KG1 (cell line): ENCODE measurements at places on chromosomes 13 and 19.

- no peak for DNase-seq
Measured at GRCh38 chr19:40274585-40275544, 10.3 kb downstream of the AKT2 start.

- DNase-seq: no peak
Measured at GRCh38 chr13:98252931-98253470, 75.9 kb upstream of the RNF113B start.

- DNase-seq: no peak
Measured at GRCh38 chr13:37345869-37346268, 240.4 kb upstream of the CSNK1A1L start.

DNA sequence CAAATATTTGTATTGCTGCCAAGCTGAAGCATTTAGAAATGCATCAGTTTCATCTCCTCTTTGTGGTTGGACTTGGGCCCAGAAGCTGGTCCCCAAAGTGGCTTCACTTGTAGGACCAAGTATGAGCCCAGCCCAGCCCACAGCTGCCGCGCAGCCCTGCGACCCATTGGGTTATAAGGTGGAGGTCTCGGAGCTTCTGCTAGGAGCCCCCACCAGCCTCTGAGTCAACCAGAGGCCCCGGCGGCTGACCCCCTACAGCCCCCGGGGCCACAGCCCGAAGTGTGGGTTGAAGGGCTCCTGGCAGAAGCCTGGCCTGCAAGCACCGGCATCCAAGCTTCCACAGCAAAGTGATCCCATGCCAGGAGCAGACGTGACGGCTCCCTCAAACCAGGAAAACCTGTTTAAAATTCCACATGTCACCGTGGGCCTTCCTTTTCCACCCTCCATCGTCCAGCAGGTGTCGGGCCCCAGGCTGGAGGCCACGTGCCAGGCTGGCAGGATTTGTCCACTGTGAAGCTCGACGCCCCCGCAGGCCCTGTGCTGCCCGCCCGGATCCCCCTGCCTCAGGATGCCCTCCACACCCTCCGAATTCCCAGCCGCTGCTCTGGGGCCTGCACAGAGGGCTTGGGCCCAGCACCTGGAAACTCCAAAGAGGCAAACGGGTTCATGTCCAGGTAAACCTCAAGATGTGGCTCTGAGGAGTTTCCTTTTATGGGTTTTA, 54.7 kb downstream of the C13orf46 start:
- DNase-seq: no peak

GRCh38 chr13:49356223-49356622, 87.6 kb downstream of the CAB39L start:
- no peak for DNase-seq

DNA sequence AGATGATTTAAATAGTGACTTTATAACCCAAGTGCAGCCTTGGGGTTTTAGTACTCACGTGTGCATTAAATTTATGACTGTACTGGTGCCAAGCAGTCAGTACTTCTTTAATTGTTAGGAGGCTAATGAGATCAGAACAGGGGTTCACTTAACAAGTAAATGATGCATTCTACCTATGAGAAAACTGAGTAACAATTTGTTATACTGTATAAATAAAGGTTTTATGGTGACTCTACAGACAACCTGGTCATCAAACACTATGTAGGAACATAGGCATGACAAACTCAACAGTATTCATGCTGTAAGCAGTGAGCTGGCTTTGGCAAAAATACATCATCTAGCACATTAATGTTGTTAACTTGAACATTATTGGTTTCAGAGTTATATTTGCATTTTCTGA, 75.6 kb downstream of the UBL3 start:
- no peak for DNase-seq

DNA sequence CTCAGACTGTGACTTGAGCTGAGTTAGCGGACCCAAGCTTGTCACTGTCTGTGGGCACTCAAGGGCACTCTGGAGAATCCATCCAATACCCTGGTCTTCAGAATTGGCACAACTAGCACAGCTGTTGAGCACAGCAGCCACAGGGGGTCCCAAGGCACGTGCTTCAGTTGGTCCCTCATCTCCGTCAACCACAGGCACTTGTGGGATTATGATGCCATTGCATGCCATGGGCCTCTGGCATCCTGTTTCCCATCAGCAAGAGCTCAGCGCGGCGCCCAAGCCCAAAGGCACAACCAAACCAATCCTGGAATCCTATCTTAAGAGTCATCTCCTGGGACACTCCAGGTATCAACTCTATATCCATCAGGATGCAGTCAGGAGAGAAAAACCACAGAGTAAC, 3.7 kb upstream of the B3GNT8 start:
- DNase-seq: no peak

- no peak for DNase-seq
Measured at GRCh38 chr13:38535261-38535660, 151.6 kb upstream of the FREM2 start.

DNA sequence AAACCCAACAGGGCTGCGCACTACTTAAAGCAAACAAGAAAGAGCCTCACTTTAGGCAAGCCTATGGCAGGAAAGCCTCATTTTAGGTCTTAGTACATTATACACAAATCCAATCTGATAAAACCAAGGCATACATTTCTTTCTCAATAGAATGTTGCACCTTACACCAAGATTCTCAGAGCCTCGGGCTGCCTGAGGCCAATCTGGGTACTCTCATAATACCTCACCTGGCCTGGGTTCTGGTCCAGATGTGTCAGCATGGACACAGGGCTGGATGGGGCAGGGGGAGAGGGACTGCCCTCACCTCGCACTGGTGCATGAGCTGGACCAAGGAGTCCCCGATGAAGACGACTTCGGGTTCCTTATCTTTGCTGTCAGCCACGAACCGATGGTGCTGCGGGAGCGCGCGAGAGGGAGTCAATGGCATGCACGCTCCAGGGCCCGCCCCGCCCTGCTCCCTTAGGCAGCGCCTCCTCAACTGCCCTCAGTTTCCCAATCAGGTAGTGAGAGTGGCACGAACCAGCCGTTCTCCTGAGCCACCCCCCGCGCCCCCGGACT, at the start of gene PRR19:
Gene PRR19, plus strand, starts transcription at position 487 of the 558 bp plus-strand sequence. CDS start 7,453 bp downstream, outside the sequence.
- no peak for DNase-seq

DNA sequence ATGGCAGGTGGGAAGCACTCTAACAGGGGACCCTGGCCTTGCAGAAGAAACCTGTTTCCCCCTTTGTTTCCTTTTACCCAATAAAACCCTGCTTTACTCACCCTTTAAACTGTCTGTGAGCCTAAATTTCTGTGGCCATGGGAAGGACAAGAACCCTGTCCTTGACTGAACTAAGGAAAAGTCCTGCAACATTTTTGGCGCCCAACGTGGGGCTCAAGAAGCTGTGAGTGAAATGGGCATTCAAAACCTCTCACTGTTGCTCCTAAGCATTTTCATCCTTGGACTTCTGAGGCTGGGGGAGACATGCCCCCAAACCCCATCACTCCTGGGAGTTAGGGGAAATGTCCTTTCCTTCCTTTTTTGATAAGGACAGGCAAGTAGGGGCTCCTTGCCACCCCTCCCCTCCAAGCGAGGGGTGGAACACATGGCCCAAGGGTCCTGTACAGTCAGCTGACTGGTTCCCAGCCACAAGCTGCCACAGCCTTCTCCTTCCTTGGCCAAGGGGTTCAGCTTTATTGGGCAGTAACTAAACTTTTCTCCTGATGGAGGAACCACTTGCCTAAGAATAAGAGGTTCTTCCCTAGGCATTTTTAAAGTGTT, 381.6 kb downstream of the KLF5 start:
- DNase-seq: no peak

- no peak for DNase-seq
Measured at GRCh38 chr13:95708391-95708774, 31.4 kb downstream of the DNAJC3 start.

- no peak for DNase-seq
Measured at GRCh38 chr19:3694361-3695123, 5.7 kb downstream of the PIP5K1C start.

GRCh38 chr19:55494172-55494761, 6.0 kb downstream of the SSC5D start:
- no peak for DNase-seq

DNA sequence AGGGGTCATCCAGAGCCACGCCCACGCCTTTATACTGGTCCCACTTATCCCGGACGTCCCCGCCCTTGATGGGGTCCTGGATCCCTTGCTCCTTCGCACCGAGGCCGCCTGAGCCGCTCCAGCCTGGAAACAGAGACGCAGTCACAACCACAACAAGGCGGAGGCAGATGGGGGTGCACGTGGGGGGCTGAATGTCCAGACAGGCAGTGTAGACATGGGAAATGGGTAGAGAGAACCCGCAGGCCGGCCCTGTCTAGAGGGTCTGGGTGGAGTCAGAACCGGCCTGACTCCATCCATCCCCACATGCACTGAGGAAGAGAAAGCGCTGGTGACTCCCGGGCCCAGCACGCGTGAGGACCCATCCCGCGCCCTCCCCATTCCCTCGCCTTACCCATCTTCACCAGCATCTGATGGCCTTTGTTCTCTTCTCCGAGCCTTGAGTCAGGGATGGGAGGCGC, 23.0 kb downstream of the CHERP start:
- no peak for DNase-seq

DNA sequence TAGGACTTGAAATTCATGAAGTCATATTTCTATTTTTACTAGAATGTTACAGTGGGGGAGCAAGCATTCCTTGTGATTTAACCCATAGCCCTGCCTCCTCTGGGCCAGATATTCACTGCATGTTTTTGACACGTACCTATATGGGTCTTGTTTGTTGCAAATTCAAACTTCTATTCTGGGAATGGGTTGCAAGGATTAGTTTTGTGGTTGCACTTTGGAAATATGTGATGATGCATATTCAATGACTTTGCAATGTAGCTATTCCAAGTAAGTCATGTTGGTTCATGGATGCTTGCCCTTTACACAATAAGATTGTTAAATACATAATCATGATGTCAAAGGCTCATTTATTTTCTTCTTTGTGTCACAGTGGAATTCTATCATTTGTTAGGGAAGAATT, 440.8 kb downstream of the TDRD3 start:
- no peak for DNase-seq

- DNase-seq: no peak
Measured at GRCh38 chr19:45110851-45111266, 17.9 kb downstream of the PPP1R37 start.

- no peak for DNase-seq
Measured at GRCh38 chr19:50909240-50910070, 1.7 kb downstream of the KLK4 start.

DNA sequence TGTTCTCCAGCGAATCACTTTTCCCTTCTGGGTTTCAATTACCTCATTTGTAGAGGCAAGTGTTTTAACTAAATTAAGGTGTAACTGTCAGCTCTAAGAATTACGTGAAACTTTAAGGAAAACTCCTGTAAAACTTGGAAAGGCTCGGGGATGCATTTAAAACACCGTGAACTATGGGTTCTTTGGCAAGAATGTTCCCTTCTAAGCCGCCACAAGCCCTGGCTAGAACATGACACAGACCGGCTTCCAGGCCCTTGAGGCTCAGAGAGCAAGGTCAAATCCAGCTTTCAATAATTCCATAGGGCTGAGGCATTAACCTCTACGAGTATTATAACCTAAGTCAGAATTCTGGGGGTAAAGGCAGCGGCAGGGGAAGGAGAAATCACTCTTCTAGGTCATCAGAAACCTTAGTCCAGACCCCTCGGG, 685 bp downstream of the VWA8 start:
- DNase-seq: no peak

- no peak for DNase-seq
Measured at GRCh38 chr13:97385854-97386253, 48.1 kb upstream of the RAP2A start.

DNA sequence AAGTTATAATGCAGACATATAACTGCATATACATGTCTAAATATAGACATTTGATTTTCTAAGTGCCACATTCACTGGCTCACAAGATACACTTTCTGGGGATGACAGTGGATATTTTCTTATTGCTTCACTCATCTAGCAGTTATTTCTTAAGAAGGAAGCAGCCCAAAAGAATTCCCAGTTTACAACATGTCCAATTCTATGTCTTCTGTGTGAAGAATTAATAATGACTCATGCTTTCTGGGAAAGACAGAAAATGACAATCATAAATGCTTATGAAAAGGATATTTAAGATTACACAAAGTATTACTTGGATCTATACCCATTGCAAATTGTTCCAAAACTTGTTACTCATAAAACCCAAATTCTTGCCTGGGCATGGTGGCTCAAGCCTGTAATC, 543.4 kb downstream of the SUCLA2 start:
- no peak for DNase-seq

- DNase-seq: no peak
Measured at GRCh38 chr19:4379383-4380253, 20.7 kb downstream of the SH3GL1 start.

DNA sequence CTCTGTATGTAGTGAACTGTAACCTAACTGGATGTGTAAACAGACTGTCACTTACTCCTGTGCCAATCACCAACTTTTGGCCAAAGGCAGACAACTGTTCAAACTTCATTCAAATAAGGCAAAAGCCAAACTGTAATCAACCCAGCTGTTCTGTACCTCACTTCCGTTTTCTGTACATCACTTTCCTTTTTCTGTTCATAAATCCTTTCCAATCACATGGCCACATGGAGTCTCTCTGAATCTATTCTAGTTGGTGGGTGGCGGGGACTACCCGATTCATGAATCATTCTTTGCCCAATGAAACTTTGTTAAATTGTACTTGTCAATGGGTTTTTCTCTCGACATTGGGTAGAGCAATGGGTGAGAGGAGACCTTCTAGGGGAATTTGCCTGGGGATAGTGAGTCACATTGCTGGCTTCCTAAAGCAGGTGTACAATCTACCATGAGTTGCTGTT, 178.3 kb upstream of the RFC3 start:
- no peak for DNase-seq

- no peak for DNase-seq
Measured at GRCh38 chr13:24269821-24270220, 39.6 kb upstream of the C1QTNF9 start.

DNA sequence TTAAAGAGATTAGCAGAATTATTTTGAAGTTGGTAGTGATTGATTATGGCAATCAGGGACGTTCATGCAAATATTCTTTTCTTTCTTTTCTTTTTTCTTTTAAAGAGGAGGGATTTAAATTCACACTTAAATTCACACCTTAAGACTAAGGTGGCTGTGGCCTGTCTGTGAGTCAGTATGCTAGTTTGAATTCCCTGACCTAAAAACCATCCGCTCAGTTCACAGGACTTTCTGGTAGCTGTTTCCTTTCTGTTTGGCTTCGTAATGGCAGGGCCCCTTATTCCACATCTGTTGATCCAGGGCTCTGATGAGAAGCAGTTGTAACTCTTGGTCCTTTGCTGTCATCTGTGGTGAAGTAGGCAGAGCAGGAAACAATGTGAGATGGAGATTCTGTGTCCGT, 7.5 kb downstream of the TNFSF11 start:
- DNase-seq: no peak

DNA sequence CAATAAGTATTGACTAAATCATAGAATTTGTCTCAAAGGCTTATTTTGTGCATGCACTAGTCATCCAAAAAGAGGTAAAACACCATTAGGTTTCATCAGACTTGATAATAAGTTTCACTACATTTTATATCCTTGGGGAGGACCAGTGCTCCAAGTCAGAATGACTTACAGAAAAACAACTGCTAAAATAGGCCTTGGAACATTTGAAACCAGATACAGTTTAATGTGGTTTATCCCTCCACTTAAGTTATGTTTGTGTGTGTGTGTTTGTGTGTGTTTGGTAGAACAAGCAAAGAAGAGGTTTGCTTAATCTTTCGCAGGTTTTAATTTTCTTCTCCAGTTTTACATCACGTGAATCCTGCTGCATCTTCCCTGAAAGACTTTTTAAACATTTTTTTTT, 570.9 kb downstream of the PCDH9 start:
- no peak for DNase-seq

GRCh38 chr13:97885641-97886040, 67.8 kb upstream of the IPO5 start:
- no peak for DNase-seq

GRCh38 chr19:10538204-10538983, 5.3 kb upstream of the ATG4D start:
- no peak for DNase-seq
